Hippocampal formation (tissue), 2 donors: ENCODE measurements at places on chromosomes 6 and 20.

- no peak for DNase-seq
Measured at GRCh38 chr6:81556551-81556950, 195.9 kb downstream of the TENT5A start.

DNA sequence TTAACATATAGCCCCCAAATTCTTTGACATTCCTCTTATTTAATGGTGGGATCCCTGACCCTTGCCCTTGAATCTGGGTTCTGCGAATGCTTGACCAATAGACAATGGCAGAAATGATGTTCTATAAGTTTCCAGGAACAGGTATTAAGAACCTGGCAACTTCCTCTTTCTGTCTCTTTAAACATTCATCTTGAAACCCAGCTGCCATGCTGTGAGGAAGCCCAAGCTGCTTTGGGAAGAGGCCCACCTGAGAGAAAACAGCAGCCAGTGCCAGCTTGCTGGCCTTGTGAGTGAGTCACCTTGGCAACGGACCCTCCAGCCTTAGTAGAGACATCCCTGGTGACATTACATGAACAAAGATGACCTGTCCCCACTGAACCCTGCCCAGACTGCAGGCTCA, 45.2 kb upstream of the RALY start:
- no peak for DNase-seq

GRCh38 chr20:57777911-57778310, 68.1 kb upstream of the PMEPA1 start:
- no peak for DNase-seq

DNA sequence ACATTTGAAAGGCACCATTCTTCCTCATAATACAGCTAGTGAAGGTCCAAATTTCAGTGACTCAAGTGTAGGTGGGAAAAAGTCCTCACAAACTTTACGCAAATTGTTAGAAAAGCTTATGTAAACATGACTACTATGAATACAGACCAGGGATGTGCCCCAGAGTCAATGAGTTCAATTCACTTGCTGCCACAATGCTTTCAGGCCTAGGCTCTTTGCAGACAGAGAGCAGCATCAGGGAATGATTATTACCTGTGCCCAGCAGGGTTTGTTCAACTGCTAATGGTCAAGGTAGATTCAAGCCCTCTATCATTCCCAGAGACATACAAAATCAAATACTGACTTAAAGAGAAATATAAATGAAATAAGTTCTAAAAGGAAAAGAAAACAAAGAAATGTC, 84.0 kb downstream of the LAMA2 start:
- no peak for DNase-seq
